Activated naive CD4-positive, alpha-beta T cell treated with anti-CD3 and anti-CD28 coated beads, Interleukin-2, amount 10 ng/mL, durations not matched to agents 7 days and 5 days (primary cell): ENCODE measurements at places on chromosomes 13 and 19.

- DNase-seq: no peak
These were observed 399.0 kb downstream of the PCDH9 start for GRCh38 chr13:66830940-66831716.

GRCh38 chr13:78137404-78138142 is 218.9 kb upstream of the EDNRB start:
- DNase-seq: no peak

GRCh38 chr19:3178973-3179738 is 587 bp downstream of the S1PR4 start:
- peak; percentile 55 for DNase-seq

GRCh38 chr13:105806628-105806920 is 728.9 kb downstream of the EFNB2 start:
- DNase-seq: no peak

DNA sequence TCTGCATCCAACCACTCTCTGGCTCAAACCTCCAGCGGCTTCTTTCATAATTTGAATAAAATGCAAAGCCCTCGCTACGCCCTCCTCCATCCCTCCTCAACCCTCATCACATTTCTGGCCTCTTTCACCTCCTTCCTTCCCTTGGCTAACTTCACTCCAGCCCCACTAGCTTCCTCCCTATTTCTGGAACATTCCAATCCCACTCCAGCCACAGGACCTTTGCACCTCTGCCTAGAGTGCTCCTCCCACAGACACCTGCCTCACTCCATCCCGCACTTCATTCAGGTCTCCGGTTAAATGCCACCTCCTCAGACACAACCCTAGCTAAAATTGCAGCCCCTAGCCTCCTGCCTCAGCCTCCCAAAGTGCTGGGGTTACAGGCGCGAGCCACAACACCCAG is 7.9 kb upstream of the DPF1 start:
- DNase-seq: no peak

DNA sequence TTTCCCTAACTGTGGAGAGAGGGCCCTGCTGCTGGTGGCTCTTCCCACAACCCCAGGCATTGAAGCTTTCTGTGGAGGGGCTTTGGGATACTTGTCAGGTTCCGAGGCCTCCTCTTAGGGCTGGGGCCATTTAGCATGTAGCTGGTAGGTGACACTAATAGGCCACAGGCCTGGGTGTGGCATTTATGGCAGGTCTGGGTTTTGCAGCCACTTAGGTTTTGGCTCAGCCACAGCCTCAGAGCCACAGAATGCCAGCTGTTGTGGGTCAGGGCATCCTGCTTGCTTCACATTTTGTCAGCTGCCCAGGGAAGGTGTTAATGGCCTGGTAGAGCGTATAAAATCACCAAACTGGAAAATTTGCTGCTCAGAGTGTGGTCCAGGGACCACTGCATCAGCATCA is 15.7 kb downstream of the FAM124A start:
- DNase-seq: no peak

DNA sequence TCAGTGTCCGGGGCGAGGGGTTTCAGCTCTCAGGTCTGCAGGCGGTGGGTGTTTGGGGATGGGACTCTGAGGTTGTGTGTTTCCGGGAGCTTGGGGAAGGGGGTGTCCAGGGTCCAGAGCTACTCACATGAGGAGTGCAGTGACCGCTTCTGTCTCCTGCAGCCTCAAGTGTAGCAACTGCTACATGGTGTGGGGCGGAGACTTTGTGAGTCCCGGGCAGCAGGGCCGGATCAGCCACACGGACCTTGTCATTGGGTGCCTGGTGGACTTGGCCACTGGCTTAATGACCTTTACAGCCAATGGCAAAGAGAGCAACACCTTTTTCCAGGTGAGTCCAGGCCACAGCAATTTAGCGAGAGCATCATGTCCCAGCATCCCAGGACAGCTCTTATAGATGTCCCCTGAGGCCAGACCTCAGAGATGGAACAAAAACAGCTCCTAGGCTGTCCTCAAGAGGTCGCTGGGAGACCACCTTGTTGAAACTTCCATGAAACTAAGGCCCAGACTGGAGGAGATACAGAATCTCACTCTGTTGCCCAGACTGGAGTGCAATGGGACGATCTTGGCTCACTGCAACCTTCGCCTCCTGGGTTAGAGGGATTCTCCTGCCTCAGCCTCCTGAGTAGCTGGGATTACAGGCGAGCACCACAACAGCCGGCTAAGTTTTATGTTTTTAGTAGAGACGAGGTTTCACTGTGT is 44.9 kb downstream of the RYR1 start:
- peak; percentile 54 for DNase-seq

DNA sequence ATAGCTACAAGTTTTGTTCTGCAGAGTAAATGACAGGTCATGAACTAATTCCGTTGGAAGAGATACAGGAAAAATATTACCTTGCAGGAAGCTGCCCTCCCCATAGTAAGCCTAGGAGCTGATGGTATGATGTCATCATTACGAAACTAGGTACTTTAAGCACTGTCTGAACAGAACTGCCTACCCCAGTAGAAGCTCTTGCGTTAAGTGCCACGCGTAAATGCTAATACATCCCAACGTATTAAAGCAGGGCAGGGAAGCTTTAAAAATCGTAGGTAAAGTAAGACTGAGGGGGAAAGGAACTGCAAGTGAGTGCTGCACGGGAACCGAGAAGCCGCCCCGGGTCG is 572 bp downstream of the UGGT2 start:
- DNase-seq: no peak
